ENCODE measurements at places on chromosomes 3 and 15. TPM values are rescaled to one million over a fixed set of nuclear protein-coding genes. Genes with fewer than 3 reads are reported as not detected.

DNA sequence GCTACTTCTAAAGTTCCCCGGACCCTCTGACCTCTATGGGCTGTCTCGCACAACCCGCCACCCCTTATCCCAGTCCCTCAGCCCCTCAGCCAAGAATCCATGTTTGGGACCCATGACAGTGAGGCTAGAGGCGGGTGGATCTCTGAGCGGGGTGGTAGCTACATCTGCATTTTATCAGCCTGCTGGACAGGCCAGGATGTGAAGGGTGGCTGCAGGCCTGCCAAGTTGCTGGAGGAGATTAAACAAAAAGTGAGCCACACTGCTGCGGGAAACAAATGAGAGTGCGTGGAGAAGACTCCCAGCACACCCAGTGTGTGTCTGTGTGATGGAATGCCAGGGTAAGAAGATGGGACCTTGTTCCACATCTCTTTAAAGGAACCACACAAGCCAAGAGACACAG lies 51.1 kb upstream of the SPATA12 start:
- H3K27me3 ChIP-seq, result no peaks in the 10 kb centered on the region
- no peaks in the 10 kb centered on the region for H3K36me3 ChIP-seq
- DNase-seq, result no peak

Gene ADAMTSL3
- total RNA-seq, result 19.7 TPM

DNA sequence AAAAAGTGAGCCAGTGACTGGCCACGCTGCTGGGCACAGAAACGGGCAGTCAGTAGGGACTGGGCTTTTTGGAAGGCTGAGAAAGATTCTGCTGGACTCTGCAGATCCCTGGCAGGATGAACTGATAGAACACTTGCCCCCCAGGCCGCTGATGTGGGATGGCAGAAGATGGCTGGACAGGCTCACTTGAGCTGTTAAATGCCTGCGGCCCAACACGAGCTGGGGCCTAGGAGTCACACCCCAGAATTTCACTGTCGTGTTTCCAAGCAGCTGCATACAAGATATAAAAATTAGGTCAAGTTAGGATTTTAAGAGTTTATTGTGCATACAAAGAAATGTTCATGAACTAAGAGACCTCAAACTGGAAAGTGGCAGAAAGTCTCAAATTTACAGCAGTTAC lies 26.9 kb downstream of the GLDN start:
- no peaks in the 10 kb centered on the region for H3K36me3 ChIP-seq
- no peak overlapping the region for H3K4me3 ChIP-seq
- no peaks in the 10 kb centered on the region for H3K4me1 ChIP-seq
- H3K27me3 ChIP-seq, result no peaks in the 10 kb centered on the region
- no peak overlapping the region for H3K27ac ChIP-seq

DNA sequence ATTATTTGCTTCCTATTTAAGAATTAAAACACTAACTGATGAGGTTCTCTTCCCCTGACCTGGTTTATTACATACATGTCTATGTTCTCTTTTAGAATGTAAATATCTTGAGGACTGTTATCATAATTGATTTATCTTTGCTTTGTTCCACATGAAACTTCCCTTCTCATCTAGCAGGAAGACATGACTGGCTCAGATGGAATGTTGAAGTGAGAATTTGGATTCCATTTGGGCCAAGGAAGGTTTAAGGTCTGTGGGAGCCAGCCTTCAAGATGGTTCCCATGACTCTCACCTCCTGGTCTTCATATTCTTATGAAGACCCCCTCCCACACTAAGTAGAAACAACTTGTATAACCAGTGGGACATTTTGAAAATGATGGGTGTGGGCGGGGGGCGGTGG lies 222.2 kb upstream of the GADL1 start:
- H3K27me3 ChIP-seq, result no peaks in the 10 kb centered on the region
- H3K27ac ChIP-seq, result no peak overlapping the region
- no peak overlapping the region for H3K4me3 ChIP-seq
- no peaks in the 10 kb centered on the region for H3K36me3 ChIP-seq
- H3K4me1 ChIP-seq, result no peaks in the 10 kb centered on the region
- DNase-seq, result no peak

Gene LNP1
- total RNA-seq, result 5.0 TPM

GRCh38 chr3:177469216-177469615 lies 271.9 kb upstream of the TBL1XR1 start:
- no peaks in the 10 kb centered on the region for H3K27me3 ChIP-seq
- DNase-seq, result no peak
- H3K36me3 ChIP-seq, result no peaks in the 10 kb centered on the region
- H3K4me1 ChIP-seq, result peaks cover 7% of the 10 kb centered on the region
- no peak overlapping the region for H3K4me3 ChIP-seq

DNA sequence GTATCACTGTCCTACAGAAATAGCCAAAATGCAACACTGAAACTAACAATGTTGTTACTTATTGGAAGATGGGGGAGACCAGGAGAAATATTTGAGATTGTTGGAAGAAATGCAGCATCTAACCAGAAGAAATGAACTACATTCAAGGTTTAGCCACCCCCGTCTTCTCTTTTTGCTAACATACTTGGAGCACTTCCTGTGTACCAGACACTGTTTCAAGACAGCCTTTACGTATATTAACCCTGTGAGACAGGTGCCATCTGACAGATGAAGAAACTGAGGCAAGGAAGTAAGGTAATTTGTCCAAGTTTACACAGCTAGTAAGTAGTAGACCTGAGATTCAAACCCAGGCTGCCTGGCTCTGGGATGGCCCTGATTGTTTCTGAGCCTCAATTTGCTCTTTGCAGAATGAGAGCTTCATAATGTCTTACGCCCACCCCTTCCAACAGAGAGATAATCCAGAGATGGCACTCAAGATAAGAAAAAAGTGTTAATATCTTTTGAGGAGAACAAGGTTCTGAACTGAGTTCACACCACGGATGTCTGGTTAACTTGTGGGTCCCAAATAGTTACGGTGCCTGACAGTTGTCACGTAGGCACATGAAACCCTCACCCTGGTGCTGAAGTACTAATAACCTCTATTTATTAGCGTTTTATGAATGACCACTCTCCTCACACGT lies 26.1 kb downstream of the RASGRP1 start:
- DNase-seq, result no peak
- no peak overlapping the region for H3K27ac ChIP-seq
- no peak overlapping the region for H3K4me3 ChIP-seq
- no peaks in the 10 kb centered on the region for H3K27me3 ChIP-seq
- no peaks in the 10 kb centered on the region for H3K4me1 ChIP-seq

Gene CCDC66
- 73.8 TPM for total RNA-seq

DNA sequence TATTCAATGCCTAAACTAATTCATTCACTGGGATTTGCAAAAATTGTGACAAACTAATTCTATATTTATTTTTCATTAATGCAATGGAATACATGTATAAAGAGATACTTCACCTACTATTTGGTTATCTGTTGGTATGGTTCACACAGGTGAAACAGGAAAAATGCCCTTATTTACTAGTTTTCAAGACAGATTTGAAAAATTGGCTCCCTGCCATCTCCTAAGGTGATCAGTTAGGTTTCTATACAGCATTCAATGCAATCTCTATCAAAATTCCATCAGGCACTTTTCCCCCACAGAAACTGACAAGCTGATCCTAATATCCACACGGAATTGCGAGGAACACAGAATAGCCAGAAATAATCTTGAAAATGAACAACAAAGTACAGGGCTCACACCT lies 101.1 kb downstream of the DLG1 start:
- DNase-seq, result no peak
- H3K4me1 ChIP-seq, result no peaks in the 10 kb centered on the region
- no peak overlapping the region for H3K27ac ChIP-seq
- H3K27me3 ChIP-seq, result no peaks in the 10 kb centered on the region
- no peaks in the 10 kb centered on the region for H3K36me3 ChIP-seq

DNA sequence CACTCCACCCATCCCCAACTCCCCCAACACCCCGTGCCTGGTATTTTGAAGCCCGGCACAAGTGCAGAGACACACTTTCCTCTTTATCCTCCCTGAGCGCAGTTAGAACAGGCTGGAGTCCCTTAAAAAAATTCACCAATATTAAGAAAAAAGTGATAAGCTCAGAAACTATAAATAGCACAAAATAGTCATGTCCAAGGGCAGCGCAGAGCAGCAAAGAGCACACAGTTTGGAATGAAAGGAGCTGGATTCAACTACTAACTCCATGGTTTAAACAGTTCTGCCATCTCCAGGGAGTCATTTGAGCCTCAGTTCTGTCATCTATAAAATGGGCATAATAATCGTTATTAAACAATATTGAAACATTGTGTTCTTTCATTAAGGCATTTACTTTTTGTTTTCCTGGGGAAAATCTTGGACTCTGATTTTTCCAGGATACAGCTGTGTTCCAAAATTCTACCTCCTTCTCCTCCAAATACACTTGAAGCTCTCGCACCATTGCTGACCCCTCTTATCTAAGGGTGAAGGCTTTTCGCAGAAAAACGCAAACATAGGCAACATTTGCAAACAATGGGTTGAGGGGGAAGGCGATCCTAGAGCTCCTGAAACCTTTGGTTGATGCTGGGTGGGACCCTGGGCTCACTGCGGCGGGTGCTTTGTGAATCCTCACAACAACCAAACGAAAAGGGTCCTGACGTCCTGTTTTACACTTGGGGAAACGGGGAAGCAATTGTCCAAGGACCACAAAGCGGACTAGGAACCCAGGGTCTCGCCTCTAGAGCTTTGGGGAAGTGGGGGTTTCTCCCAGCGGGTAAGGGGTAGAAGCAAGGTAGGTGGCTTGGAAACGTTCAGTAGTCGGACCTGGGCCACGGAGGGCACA lies 41.8 kb downstream of the EPHB3 start:
- no peaks in the 10 kb centered on the region for H3K27me3 ChIP-seq
- peak overlapping the region; percentile 83 for H3K27ac ChIP-seq
- DNase-seq, result no peak
- H3K4me3 ChIP-seq, result peak overlapping the region; percentile 53
- H3K4me1 ChIP-seq, result peaks cover 35% of the 10 kb centered on the region
- no peaks in the 10 kb centered on the region for H3K36me3 ChIP-seq

DNA sequence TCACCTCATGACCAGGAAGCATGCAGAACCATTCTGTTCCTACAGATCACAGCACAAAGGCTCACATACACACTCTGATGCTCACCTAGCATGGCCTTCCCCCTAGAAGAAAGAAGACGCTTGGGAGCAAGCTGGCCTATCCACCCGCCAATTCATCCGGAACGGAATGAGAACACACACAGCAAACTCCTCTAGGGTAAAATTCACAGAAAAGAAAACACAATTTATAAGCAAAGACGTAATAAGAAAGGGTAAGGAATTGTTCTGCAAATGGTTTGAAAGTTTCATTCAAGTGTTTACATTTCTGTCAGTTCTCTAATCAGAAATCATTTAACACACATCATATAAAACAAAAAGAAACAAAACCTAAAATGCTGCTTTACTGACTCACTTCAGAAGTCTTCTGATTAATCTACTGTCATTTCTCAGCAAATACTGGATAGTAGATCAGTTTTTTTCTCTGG lies 218.1 kb downstream of the OSBPL10 start:
- H3K27ac ChIP-seq, result no peak overlapping the region
- no peak overlapping the region for H3K4me3 ChIP-seq
- DNase-seq, result no peak
- no peaks in the 10 kb centered on the region for H3K36me3 ChIP-seq

Gene CHL1
- 156 TPM for total RNA-seq

- no peak overlapping the region for H3K4me3 ChIP-seq
- no peak overlapping the region for H3K27ac ChIP-seq
- H3K27me3 ChIP-seq, result no peaks in the 10 kb centered on the region
- H3K4me1 ChIP-seq, result no peaks in the 10 kb centered on the region
- H3K36me3 ChIP-seq, result no peaks in the 10 kb centered on the region
Measured at GRCh38 chr3:68699541-68699940, 232.8 kb downstream of the TAFA4 start.

GRCh38 chr3:136166507-136166906 lies 29.6 kb downstream of the MSL2 start:
- H3K36me3 ChIP-seq, result no peaks in the 10 kb centered on the region
- no peaks in the 10 kb centered on the region for H3K27me3 ChIP-seq
- no peak overlapping the region for H3K4me3 ChIP-seq
- no peak overlapping the region for H3K27ac ChIP-seq
- DNase-seq, result no peak
- H3K4me1 ChIP-seq, result no peaks in the 10 kb centered on the region

DNA sequence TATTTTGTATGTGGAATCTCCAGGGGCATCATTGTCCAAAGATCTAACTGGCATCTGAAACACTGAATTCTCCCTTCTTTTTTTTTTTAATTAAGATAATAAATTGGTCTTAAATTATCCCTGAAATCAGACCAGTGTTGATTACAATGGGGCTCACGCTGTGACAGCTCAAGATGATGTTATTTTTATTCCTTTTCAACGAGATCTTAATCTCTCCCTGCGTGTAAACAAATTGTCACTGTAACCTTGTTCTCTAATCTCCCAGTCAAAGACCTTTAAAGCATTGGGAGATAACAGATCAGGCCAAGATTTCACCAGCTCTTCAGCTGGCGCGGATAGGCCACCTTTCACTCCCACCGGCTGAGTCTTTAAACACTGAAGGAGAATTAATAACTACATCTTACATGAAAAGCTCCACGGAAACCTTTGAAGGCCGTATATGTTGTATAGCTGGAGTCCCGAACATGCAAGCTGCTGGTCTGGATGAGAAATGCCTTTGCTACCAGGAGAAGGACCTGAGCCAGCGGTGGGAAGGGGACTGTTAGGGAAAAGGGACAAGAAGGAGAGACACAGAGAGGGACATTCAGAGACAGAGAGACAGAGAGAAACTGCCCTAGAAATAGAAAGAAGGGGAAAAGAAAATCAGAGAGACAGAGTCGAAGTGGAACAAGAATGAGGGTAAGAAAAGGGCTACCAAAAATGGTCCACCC lies 418.8 kb upstream of the NR2F2 start:
- H3K4me3 ChIP-seq, result no peak overlapping the region
- no peaks in the 10 kb centered on the region for H3K36me3 ChIP-seq
- H3K4me1 ChIP-seq, result no peaks in the 10 kb centered on the region
- no peak overlapping the region for H3K27ac ChIP-seq
- no peak for DNase-seq

- H3K36me3 ChIP-seq, result no peaks in the 10 kb centered on the region
- no peaks in the 10 kb centered on the region for H3K27me3 ChIP-seq
- peak; percentile 70 for DNase-seq
- peak within 1 kb of the TSS; percentile 68 for H3K4me3 ChIP-seq
- peak within 1 kb of the TSS; percentile 69 for H3K27ac ChIP-seq
- no peaks in the 10 kb centered on the region for H3K4me1 ChIP-seq
Measured at GRCh38 chr15:48963524-48964113, at the start of gene SHC4. Gene SHC4, minus strand, starts transcription at chr15:48963919. Its CDS starts 904 bp downstream, at chr15:48963015.

DNA sequence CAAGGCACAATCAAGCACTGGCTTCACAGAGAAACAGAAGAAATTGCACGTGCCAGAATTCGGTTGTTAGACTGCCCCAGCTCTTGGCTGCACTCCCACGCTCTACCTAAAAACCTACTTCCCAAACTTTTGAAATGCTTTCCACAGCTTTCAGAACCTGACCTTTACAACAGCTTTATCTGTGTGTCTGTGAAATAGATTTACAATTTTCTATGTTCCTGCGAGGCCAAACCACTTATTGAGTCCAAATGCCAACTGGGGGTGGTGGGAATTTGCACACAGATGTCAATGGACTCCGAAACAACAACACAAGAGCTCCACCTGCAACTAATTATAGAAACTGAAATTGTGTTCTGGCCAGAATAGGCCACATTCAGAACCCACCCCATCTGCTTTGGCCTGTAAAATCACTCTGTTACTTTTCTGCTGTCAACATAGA lies 44.6 kb downstream of the ERC2 start:
- no peak for DNase-seq
- no peak overlapping the region for H3K4me3 ChIP-seq
- no peak overlapping the region for H3K27ac ChIP-seq
- no peaks in the 10 kb centered on the region for H3K27me3 ChIP-seq
- H3K36me3 ChIP-seq, result no peaks in the 10 kb centered on the region
- H3K4me1 ChIP-seq, result no peaks in the 10 kb centered on the region

Gene SAMMSON
- 2.5 TPM for total RNA-seq
